ENCODE measurements at places on chromosomes 16 and 17. TPM values are rescaled to one million over a fixed set of nuclear protein-coding genes. Genes with fewer than 3 reads are reported as not detected.
A peak's percentile ranks its signal among the peaks of the same experiment; 100 is the strongest.

Gene GAST
- not detected for polyA plus RNA-seq

GRCh38 chr16:86768999-86769398 is 190.7 kb downstream of the FOXL1 start:
- no peaks in the 10 kb centered on the region for H3K27me3 ChIP-seq
- no peaks in the 10 kb centered on the region for H3K36me3 ChIP-seq
- H3K4me3 ChIP-seq: no peak overlapping the region
- peaks cover 29% of the 10 kb centered on the region for H3K4me1 ChIP-seq

Gene PER1
- polyA plus RNA-seq: 56.8 TPM

Gene NUP88
- polyA plus RNA-seq: 54.1 TPM

DNA sequence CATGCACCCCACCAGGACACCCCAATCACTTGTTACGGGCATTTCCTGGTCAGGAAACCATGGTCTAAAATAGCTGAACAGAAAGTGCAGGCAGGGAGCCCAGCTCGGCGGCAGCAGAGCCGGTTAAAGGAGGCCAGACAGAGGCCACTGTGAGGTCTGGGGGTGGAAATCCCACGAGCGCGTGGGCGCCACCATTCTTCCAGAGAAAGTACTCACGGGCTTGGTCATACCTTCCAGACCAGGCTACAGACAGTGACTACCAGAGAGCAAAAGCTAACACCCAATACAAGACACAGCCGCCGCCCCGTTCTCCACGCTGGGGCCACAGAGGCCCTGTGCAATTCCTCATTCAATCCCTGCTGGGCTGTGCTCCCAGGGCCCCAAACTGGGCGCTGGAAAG is 11.9 kb downstream of the CEP131 start:
- H3K27me3 ChIP-seq: no peaks in the 10 kb centered on the region
- no peaks in the 10 kb centered on the region for H3K36me3 ChIP-seq
- H3K27ac ChIP-seq: no peak overlapping the region
- DNase-seq: no peak

DNA sequence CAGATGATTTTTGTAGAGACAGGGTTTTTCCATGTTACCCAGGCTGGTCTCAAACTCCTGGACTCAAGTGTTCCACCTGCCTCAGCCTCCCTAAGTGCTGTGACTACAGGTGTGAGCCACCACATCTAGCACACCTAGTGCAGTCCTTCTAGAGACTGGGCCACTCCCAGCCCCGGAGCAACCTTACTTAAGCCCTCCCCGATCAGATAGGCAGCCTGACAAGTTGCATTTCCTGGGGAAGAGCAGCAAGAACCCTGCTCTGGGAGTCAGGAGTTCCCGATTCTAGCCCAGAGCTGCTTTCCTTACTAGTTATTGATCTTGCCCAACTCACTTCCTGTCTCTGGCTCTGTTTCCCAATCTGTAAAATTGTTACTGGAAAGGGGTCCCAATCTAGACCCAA is 7.0 kb upstream of the NAGLU start:
- H3K27me3 ChIP-seq: no peaks in the 10 kb centered on the region
- no peaks in the 10 kb centered on the region for H3K36me3 ChIP-seq
- DNase-seq: no peak
- peaks cover 2% of the 10 kb centered on the region for H3K4me1 ChIP-seq

DNA sequence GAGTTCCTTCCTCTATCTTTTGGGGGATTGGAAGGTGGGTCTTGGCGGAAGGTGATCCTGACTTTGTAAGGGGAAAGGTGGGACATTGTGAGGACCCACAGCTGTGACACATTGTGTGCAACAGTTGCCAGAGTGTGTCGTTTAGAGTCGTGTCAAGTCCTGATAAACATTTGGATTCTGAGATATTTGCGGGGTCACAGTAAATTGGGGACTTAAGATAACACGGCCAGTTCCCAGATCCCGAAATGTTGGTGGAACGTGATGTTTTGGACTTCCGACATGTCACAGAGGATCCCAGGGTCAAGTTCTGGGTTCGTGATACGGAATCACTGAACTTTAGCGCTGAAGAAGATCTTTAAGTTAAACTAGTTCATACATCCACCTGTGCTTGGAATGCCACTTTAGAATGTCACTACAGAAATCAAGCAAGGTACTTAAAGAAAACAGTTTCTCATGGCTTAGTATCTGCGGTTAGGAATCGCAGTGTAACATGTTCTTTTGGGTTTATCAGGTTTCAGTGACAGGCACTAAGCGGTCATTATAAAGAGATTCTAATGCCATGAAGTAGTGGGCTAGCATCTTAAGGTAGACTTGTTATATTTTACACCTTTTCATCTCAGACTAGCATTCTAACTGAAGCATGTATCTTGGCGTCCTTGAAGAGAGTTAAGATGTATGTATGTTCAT is 815 bp downstream of the ATAD5 start:
- no peaks in the 10 kb centered on the region for H3K27me3 ChIP-seq
- no peak overlapping the region for H3K27ac ChIP-seq
- peaks cover 8% of the 10 kb centered on the region for H3K36me3 ChIP-seq
- no peak for DNase-seq

DNA sequence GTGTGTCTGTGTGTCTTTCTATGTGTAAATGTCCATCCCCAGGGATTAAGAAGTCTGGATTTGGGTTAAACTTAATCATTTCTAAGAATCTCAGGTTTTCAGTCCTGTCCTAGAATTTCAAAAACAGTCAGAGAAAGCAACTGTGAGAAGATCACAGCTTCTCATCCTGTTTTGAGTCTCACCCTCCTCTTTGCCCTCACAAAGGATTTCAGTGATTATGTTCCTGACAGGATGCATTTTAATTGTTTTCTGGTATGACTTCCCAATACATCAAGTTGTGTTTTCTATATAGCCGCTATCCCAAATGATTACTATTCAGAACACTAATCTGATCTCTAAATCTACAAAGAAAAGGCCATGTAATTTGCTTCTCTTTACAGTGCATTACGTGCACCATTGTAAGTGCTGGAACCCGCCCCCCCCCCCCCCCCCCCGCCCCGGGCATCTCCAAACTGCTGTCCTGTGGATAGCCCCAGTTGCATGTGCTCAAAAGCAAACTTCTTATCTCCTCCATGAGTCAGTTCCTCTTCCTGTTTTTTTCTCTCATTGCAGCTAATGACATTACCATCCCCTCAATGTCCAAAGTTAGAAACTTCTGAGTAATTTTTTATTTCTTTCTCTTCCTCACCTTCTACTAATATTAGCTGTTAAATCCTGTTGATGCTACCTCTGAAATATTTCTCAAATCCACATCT is 73.9 kb downstream of the CDH13 start:
- no peaks in the 10 kb centered on the region for H3K36me3 ChIP-seq
- peak overlapping the region; percentile 88 for H3K27ac ChIP-seq
- H3K27me3 ChIP-seq: no peaks in the 10 kb centered on the region
- no peak for DNase-seq

- DNase-seq: no peak
- H3K4me1 ChIP-seq: no peaks in the 10 kb centered on the region
- H3K27ac ChIP-seq: no peak overlapping the region
- no peaks in the 10 kb centered on the region for H3K36me3 ChIP-seq
These were observed 281.4 kb downstream of the ZFHX3 start for GRCh38 chr16:72766506-72766905.

Gene ICAM2
- polyA plus RNA-seq: 0.08 TPM

Gene DNAH3
- not detected for polyA plus RNA-seq

Gene CCL13
- polyA plus RNA-seq: not detected

DNA sequence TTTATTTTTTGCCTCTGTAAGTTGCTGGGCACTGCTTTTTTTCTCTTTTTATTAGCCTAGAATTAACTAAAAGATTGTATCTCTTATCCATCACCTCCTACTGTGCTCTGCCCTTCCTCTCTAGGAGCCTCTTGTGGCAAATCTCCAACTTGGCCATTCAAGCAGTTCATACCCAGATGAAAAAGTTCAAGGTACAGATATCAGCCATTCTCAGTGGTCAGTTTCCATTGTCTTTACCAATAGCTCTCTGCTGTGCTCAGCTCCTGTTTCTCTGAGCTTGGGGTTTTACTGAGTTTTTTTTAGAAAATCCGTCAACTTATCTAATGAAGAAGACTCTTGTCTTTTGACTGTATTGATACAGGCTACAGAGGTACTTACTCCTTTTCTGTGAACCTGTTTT is 15.6 kb downstream of the MOSMO start:
- H3K4me3 ChIP-seq: no peak overlapping the region
- no peak overlapping the region for H3K27ac ChIP-seq
- no peaks in the 10 kb centered on the region for H3K27me3 ChIP-seq
- DNase-seq: no peak
- peaks cover 17% of the 10 kb centered on the region for H3K4me1 ChIP-seq
- H3K36me3 ChIP-seq: no peaks in the 10 kb centered on the region

DNA sequence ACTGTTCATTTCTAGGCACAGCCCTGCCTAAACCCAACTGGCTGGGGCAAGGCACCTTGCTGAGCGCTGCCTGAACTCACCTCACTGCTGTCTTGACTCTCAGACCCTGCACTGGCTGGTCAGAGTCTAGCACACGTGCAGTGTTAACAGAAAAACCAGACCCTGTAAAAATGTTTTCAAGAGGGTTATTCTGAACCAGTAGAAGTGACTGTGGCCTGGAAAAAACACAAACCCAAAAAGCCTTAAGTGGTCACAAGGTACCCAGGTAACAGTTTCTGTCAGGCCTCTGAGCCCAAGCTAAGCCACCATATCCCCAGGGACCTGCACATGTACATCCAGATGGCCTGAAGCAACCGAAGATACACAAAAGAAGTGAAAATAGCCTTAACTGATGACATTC is 6.1 kb upstream of the EIF4A3 start:
- no peak for DNase-seq
- no peaks in the 10 kb centered on the region for H3K27me3 ChIP-seq
- H3K4me3 ChIP-seq: no peak overlapping the region
- no peaks in the 10 kb centered on the region for H3K36me3 ChIP-seq
- H3K27ac ChIP-seq: no peak overlapping the region

Gene C17orf107
- polyA plus RNA-seq: 0.44 TPM

DNA sequence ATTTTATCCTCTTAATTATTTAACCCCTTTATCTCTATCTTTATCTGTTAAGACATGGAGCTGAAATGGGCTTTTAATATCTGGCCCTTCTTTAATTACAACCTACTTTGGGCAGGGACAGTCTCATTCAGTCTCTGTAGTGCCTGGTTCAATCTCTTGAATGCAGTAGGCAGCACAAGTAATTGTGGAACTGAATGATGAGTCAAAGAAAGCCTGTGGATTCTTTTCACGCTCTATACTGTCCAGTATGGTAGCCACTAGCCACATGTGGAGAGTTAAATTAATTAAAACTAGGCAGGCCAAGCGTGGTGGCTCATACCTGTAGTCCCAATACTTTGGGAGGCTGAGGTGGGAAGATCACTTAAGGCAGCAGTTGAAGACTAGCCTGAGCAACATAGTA is 9.3 kb downstream of the BPTF start:
- DNase-seq: no peak
- no peaks in the 10 kb centered on the region for H3K36me3 ChIP-seq
- H3K4me1 ChIP-seq: peaks cover 16% of the 10 kb centered on the region
- no peaks in the 10 kb centered on the region for H3K27me3 ChIP-seq

- peaks cover 13% of the 10 kb centered on the region for H3K4me1 ChIP-seq
- H3K27ac ChIP-seq: no peak overlapping the region
- H3K27me3 ChIP-seq: no peaks in the 10 kb centered on the region
- H3K36me3 ChIP-seq: no peaks in the 10 kb centered on the region
- no peak overlapping the region for H3K4me3 ChIP-seq
These were observed 1.1 kb upstream of the P2RX5 start for GRCh38 chr17:3697103-3697476.

- no peak for DNase-seq
- H3K4me3 ChIP-seq: no peak overlapping the region
- no peak overlapping the region for H3K27ac ChIP-seq
- H3K27me3 ChIP-seq: no peaks in the 10 kb centered on the region
- peaks cover 7% of the 10 kb centered on the region for H3K4me1 ChIP-seq
These were observed 11.7 kb upstream of the C16orf95 start for GRCh38 chr16:87328846-87329245.

Gene RNFT1
- polyA plus RNA-seq: 11.8 TPM

DNA sequence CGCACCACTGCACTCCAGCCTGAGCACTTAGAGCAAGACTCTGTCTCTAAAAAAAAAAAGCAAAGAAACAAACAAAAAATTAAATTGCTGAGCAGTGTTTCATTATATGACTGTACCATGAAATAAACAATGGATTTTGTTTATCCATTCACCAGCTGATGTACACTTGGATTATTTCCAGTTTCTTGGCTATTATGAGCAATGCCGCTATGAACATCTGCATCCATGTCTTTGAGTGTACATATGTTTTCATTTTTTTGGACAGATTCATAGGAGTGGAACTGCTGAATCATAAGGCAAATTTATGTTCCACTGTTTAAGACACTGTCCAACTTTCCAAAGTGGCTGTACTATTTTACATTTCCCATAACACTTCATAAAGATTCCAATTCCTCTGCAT is 8.0 kb downstream of the RNF157 start:
- no peaks in the 10 kb centered on the region for H3K36me3 ChIP-seq
- H3K27me3 ChIP-seq: no peaks in the 10 kb centered on the region
- H3K4me3 ChIP-seq: no peak overlapping the region
- DNase-seq: no peak
- no peaks in the 10 kb centered on the region for H3K4me1 ChIP-seq

DNA sequence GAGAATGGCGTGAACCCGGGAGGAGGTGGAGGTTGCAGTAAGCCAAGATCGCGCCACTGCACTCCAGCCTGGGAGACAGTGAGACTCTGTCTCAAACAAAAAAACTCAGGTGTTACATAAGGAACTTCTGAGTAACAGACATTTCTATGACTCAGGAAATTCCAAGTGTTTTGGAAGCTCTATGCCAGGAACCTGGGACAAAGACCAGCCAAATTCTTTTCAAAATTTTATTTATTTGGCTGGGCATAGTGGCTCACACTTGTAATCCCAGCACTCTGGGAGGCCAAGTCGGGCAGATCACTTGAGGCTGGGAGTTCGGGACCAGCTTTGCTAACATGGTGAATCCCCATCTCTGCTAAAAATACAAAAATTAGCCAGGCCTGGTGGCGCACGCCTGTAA is 5.2 kb upstream of the SH2B1 start:
- H3K27ac ChIP-seq: peak overlapping the region; percentile 15
- H3K36me3 ChIP-seq: no peaks in the 10 kb centered on the region
- H3K4me1 ChIP-seq: peaks cover 7% of the 10 kb centered on the region
- no peak overlapping the region for H3K4me3 ChIP-seq
- H3K27me3 ChIP-seq: no peaks in the 10 kb centered on the region

DNA sequence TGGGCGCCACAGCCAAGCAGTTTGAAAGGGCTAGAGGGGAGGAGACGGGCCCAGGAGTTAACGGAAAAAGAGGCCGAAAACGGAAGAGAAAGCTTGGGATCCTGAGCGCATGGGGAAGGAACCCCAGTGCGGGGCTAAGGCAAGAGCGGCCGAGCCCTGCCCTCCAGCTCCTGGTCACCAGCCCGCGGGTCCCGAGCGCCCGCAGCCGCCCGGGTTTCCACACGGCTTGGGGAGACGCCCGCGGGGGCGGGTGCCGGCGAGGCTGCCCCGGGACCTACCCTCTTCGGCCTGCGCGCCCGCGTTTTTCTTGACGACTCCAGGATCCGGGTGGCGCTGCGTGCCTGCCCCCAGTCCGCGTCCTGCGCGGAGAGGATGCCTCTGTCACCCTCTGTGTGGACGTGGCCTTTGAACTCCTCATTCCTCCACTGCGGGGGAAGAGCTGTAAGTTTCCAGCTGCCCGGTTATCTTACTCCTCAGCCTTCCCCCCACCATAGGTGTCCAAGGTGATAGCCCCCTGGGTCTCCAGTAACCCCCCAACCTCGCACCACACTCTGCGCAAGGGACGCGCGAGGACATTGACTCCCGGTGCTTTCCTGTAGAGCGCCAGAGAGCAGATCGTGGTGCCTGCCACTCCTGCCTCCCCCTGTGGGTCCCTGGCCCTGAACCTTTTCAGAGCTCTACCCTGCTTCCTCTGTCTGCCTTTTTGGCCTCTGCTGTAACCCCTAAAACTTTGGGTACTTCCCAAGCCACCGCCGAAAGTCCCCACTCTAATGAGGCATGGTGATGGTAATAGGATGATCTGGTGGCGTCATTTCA is 1.7 kb upstream of the CDH11 start:
- H3K4me1 ChIP-seq: peaks cover 14% of the 10 kb centered on the region
- H3K27ac ChIP-seq: peak overlapping the region; percentile 97
- H3K27me3 ChIP-seq: no peaks in the 10 kb centered on the region
- H3K36me3 ChIP-seq: no peaks in the 10 kb centered on the region

All from SK-N-SH (cell line).